ENCODE measurements at places on chromosomes 6 and 20. TPM values are rescaled to one million over a fixed set of nuclear protein-coding genes. Genes with fewer than 3 reads are reported as not detected.

The KIF16B gene
- 6.0 TPM for total RNA-seq

DNA sequence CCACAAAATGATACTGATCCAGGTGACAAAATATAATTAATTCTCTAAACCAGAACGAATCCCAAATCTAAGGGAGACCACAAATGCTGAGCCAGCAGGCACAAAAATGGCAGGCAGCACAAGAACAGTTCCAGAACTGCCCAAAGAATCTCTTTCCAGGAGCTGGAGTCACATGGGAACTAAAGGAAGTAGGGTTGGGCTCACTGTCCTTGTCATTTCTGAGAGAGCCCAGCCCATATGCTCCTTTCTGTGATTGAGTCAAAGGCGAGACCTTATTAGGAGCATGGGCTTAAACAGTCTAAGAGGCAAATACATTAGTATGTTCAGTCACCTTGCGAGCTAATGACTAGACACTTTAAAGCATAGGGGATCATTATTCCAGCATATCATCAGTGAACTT, 327.6 kb upstream of the ARID1B start:
- H3K27me3 ChIP-seq = no peaks in the 10 kb centered on the region
- no peak for DNase-seq
- peaks cover 2% of the 10 kb centered on the region for H3K36me3 ChIP-seq
- H3K27ac ChIP-seq = no peak overlapping the region

DNA sequence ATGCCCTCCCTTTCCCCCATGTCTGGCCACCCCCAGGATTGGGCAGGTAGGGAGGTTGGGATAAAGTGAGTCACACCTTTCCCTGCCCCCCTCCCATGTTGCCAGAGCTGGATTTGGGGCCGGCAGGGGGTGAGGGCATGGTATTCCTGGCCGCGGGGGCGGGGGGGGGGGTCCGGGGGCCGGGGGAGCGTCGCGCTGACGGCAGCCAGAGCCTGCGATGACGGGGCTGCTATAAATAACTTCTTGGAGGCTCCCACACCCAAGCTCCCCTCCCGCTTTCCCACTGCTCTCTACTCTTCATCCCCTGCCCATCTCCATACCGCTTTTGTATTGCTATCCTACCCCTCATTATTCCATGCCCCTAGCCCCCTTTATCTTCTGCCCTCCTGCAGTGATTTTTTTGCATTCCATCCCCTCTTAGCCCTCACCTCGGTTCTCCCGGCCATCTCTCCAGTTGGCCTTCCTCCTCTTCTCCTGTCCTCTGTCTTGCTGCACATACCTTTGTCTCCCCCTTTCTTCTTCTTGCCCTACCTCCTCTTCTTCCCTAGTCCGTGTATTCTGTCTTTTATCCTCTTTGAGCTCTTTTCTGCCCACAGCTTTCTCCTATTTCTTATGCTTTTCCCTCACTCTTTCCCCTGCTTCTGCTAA, 13.8 kb downstream of the SYNGAP1 start:
- DNase-seq = no peak
- H3K27me3 ChIP-seq = no peaks in the 10 kb centered on the region
- H3K36me3 ChIP-seq = peaks cover 6% of the 10 kb centered on the region
- peaks cover 52% of the 10 kb centered on the region for H3K4me1 ChIP-seq
- no peak overlapping the region for H3K4me3 ChIP-seq
- H3K27ac ChIP-seq = no peak overlapping the region

The ARFGEF3 gene
- total RNA-seq = 0.76 TPM

The CST9 gene
- not detected for total RNA-seq

- H3K4me1 ChIP-seq = peaks cover 27% of the 10 kb centered on the region
- peak overlapping the region; percentile 60 for H3K27ac ChIP-seq
Observed at GRCh38 chr6:28897369-28897745, 26.4 kb downstream of the TRIM27 start.

DNA sequence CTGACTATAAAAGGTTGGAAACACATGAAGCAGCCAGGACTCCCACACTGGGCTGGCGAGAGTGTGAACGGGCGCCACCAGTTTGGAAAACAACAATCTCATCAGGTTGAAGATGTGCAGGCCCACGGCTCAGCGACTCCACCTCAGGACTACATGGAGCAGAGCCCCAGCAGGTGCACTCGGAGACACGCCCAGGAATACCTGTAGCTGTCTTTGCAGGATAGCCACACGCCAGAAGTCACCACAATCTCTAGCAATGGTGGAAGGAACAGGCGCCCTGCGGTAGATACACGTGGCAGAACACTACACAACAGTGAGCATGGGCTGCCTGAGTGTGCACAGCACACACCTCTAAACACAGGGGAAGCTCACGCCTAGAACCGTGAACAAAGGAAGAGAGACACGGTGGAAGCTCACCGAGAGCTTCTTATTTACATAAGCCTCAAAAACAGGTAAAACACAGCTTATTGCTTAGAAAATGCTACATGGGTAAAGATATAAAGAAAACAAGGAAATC, 28.7 kb upstream of the RPS6KA2 start:
- no peaks in the 10 kb centered on the region for H3K36me3 ChIP-seq

Data from activated T-cell treated with anti-CD3 and anti-CD28 coated beads, Interleukin-2, amount 50 U/mL, for 72 hours (primary cell).